Neural progenitor cell (in vitro differentiated cells): ENCODE measurements at places on chromosomes 5 and 9. TPM values are rescaled to one million over a fixed set of nuclear protein-coding genes. Genes with fewer than 3 reads are reported as not detected.

DNA sequence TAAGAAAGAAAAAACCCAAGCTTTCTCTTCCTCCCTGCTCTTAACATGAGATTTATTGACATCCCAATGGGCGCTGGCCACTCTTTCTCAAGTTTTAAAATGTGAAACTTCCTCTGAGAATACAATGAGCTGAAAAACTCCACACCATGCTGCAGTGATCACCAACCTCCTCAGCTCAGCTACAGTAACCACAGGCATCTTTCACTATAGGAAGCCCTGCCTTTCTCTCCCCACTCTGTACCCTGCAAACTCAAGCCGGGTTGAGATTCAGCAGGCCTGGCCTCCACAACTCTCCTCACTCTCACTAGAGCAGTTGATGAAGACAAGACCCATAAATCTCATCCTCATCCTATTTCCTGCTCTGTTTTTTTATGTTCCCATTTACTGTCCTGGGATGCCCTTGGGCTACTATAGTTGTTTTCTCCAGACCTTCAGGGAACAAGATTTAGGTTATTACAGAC, 48.3 kb downstream of the SH3TC2 start:
- no peak for DNase-seq

DNA sequence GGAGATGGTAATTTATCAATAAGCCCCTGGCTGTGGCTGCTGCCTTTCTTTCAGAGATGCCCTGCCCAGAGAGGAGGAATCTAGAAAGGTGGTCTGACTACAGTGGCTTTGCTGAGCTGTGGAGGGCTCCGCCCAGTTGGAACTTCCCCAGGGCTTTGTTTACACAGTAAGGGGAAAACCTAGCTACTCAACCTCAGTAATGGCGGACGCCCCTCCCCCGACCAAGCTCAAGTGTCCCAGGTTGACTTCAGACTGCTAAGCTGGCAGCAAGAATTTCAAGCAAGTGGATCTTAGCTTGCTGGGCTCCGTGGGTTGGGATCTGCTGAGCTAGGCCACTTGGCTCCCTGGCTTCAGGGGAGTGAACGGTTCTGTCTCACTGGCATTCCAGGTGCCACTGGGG, 865.4 kb upstream of the ACO1 start:
- no peak for DNase-seq

The CAMK4 gene
- total RNA-seq = 3.3 and 5.0 TPM in 2 replicates

DNA sequence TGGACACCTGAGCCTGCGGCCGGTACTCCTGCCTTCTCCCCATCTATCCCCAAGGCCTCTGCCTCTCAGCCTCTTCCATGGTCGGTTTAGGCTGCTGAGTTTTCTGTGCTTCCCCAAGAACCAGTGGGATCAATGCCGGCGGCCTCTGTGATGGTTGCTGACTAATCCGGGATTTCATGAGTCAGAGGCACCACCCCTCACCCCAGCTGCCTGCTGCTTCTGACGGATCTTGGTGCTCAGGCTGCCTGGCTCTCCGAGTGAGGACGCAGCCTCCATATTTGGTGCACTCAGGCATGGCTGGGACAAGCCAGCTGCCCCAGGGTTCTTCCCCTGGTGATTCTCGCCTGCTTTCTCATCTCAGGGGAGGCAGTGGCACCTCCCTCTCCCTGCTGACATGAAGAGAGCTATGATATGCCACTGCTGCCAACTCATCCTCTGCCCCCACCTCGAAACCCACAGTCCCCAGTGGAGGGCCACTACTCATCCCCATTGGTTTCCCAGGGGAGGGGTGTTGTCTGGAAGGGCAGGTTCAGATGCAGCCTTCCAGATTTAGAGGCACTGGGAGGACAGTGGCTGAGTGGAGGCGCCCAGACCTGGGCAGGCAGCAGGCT, 3.3 kb upstream of the MAN1B1 start:
- DNase-seq = peak; percentile 75

DNA sequence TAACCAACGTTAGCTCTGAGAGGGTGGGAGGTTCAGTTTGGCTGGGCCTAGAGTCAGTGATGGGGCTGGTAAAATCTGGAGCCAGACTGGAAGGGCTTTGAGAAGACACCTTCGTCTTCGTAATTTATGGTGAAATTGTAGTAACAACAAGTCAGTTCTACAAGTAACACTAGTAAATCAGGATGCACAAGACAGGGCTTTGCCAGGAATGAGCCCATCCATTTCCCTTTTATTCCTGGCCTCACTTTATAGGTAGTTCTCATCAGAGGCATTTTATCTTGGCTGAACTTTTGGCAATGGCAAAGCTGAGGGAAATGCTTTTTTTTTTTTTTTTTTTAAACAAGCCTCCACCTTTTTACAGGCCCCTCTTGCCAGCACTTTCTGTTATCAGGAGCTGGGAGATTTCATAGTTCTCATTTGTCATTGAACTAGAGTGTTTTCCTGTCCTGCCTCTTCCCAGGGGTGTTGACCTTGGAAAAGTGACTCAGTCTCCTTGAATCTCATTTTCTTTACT, 110.5 kb upstream of the KLF4 start:
- DNase-seq = no peak

The DOCK8 gene
- total RNA-seq = 0.54 and 0.93 TPM in 2 replicates

- DNase-seq = no peak
These were observed 12.4 kb upstream of the CRB2 start for GRCh38 chr9:123343443-123344191.

DNA sequence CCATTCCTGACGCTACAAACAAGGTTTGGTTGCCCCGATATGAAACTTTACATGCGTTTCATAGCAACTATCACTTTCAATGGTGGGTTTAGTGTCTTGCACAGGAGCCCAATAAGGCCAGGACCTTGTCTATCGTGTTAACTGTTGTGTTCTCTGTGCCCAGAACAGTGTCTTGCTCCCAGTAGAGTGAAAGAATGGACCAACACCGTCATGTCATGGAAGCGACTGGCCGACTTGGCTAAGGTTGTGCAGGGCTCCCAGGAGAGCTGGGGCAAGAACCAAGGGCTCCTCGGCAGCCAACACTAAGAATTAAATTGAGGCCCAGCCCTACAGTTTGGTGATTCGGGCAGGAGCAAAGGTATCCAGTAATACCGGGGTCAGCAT, 498 bp upstream of the ARHGEF37 start:
- DNase-seq = no peak

The PCA3 gene
- 0.30 and 0.56 TPM in 2 replicates for total RNA-seq

The PRDM9 gene
- not detected in 2 replicates for total RNA-seq

The OMD gene
- not detected in 2 replicates for total RNA-seq

- DNase-seq = no peak
These were observed 52.3 kb downstream of the RGS3 start for GRCh38 chr9:113515862-113516261.

The GABRA1 gene
- not detected in 2 replicates for total RNA-seq

The PTPRD gene
- total RNA-seq = 118 and 136 TPM in 2 replicates

The LRRTM2 gene
- not detected in 2 replicates for total RNA-seq

GRCh38 chr5:178149199-178149932, 4.3 kb downstream of the NHP2 start:
- DNase-seq = no peak

DNA sequence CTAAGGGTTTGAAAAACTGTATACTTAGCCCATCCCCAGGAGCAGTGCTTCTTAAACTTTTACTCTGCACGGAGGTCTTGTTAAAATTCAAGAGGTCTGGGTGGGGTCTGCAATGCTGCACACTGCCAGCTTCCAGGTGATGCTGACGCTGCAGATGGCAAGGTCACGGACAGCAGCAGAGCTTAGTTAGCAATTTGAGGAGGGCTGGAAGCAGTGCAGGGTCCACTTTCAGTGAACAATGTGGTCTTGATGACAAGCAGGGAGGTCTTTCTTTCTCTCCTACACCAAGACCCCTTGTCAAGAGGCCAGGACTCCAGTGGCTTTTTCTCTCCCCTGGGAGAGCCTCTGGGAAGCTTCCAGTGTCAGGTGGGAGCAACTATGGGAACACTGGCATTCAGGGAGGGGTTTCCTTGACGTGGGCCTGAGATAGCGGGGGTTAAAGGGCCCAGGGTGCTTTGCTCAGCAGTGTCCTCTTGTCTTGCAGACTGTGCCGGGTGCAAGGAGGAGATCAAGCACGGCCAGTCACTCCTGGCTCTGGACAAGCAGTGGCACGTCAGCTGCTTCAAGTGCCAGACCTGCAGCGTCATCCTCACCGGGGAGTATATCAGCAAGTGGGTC, 65.0 kb upstream of the AFAP1L1 start:
- DNase-seq = no peak

DNA sequence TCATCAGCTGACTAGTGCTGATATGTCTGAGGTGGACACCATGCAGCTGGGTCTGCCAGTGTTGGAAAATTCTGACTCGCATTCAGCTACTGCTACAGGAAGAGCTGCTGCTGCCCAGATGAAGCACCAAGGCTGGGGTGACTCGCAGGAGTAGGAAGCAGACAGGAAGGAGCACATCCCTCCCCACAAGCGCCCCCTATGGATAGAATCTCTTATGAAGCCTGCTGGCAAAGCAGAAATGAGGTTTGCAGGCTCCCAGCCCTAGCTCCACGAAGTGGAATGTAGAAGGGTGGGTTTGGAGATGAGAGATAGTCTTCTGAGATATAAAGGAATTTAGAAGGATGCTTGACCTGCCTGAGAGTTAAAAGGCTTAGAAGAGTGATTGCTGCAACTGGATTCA, 443.0 kb downstream of the ACTL7B start:
- DNase-seq = peak; percentile 45

- no peak for DNase-seq
These were observed 60.6 kb upstream of the EMB start for GRCh38 chr5:50501491-50502228.

The FGF18 gene
- 0.06 and 0.22 TPM in 2 replicates for total RNA-seq

GRCh38 chr5:125117566-125117965, 371.1 kb upstream of the ZNF608 start:
- DNase-seq = no peak

- peak; percentile 42 for DNase-seq
These were observed 270.9 kb downstream of the GAS1 start for GRCh38 chr9:86676396-86676795.

The HDHD3 gene
- total RNA-seq = 9.8 and 18.0 TPM in 2 replicates

DNA sequence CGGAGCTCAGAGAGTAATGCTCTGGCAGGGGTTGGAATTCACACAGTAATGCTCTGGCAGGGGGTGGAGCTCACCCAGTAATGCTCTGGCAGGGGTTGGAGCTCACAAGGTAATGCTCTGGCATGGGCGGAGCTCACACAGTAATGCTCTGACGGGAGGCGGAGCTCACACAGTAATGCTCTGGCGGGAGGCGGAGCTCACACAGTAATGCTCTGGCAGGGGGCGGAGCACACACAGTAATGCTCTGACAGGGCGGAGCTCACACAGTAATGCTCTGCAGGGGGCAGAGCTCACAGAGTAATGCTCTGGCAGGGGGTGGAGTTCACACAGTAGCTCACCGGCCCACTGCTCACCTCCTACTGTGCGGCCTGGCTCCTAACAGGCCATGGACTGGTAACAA, 47.2 kb upstream of the LPCAT1 start:
- DNase-seq = no peak

- DNase-seq = no peak
These were observed 84.5 kb downstream of the HAPLN1 start for GRCh38 chr5:83636156-83636555.

DNA sequence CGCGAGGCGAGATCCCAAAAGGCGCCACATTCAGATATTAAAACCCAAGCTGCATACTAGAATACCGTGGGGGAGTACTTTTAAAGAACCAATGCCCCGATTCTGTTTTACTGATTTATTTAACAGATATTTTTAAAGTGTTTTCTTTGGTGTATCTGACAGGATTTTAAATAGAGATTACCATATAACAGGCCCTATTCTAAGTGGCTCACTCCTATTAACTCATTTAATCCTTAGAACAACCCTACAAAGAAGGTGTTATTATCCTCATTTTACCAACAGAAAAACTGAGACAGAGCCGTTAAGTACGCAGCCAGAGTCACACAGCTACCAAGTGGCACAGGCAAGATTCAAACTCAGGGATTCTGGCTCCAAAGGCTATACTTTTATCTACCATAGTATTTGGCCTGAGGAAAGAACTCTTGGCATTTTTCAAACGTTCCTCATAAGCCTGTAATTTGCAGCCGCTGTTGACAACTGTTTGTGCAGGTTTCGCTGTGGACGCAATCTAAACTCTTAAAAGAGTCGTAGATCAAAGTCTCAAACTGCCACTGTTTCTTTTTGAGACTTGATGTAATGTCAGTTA, 550 bp upstream of the TMEM245 start:
- no peak for DNase-seq

DNA sequence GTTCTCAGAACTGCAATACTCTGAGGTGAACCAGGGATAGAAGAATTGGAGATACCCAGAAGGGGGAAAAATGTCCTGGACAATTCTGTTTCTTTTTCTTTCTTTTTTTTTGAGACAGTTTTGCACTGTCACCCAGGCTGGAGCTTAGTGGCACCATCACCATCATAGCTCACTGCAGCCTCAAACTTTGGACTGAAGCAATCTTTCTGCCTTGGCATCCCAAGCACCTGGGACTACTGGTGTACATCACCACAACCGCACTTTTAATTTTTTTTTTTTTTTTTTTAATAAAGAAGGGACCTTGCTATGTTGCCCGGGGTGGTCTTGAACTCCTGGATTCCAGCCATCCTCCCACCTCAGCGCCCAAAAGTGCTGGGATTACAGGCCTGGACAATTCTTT, 1.9 kb downstream of the EMB start:
- no peak for DNase-seq

DNA sequence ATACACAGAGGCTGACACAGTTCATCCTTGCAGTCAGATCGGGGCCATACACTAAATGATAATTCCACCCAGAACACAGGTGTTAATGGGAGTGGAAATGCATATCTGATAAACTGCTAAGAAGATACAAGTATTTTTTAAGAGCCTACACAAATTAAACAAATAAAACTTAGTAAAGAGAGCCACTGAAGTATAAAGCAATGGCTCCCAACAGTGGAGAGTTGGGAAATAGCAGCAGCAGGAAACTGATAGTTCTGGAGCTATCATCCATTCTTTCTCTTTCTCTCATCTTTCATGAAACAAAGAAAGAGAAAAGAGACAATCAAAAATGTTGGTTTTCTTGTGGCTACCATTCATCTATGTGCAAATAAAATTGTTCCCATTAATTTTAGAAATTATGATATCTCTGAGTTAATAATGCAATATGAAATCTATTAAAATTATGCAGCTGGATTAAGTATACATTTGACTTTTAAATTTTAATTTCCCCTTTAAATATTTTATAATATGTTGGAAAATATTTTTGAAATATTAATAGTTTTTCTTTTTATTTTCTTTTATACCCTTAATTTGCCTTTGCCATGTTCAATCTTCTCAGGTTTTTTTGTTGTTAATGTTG, 120.8 kb downstream of the EMB start:
- DNase-seq = no peak

GRCh38 chr9:36845844-36846243, 188.2 kb downstream of the PAX5 start:
- no peak for DNase-seq

DNA sequence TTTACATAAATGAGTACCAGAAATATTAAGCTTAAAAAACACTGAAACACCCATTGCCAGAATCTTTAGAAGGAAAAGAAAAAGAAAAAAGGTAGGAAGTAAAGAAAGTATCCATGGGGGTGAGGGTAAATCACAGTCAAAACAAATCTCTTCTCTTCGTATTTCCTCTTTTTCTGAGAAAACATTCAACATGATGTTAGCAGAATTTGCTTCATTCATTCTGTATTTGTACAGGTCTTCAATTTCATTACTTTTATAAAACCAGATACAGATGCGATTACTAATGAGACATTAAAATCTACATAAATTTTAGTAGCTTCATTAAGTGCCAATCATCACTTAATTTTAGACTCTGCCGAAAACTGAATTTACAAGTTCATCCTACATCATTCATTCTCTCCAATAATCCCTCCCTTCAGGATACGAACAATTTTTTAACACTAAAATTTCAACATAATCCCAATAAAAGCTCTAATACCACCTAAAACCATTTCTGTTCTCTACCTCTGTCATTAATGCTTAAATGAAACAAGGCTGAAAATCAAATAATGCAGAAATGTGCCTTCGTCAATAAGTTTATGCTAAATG, 7.0 kb downstream of the NR3C1 start:
- DNase-seq = no peak
